GM12878 (cell line): ENCODE measurements at places on chromosomes 6 and 20. TPM values are rescaled to one million over a fixed set of nuclear protein-coding genes. Genes with fewer than 3 reads are reported as not detected.

DNA sequence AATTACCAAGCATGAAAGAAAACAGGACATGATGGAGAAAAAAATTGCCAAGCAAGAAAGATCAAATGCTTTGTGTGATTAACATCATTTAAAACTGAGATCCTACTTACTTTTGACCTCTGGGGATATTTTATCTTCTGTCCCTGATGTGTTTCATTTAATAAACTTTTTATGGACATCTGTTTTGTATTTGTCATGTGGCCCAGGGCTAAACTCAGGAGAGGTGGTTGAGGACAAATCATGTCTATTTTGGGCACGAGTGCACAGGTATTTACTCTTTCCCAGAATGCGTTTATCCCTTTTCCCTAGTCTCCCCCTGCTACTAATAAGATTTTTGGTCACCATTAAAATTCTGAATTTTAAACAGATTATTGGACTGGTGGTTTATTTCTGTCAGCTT, 128.2 kb downstream of the NCOA3 start:
- no peaks in the 10 kb centered on the region for H3K4me1 ChIP-seq
- H3K4me3 ChIP-seq, result no peak overlapping the region
- H3K27ac ChIP-seq, result no peak overlapping the region
- peaks cover 4% of the 10 kb centered on the region for H3K36me3 ChIP-seq

The TRIM31 gene
- 0.18 and 0.35 TPM in 2 replicates for total RNA-seq

- peaks cover 62% of the 10 kb centered on the region for H3K4me1 ChIP-seq
- H3K27me3 ChIP-seq, result no peaks in the 10 kb centered on the region
- H3K4me3 ChIP-seq, result peak overlapping the region; percentile 98
- H3K36me3 ChIP-seq, result peaks cover 13% of the 10 kb centered on the region
Observed at GRCh38 chr6:44261581-44261980, 3.8 kb downstream of the NFKBIE start.

DNA sequence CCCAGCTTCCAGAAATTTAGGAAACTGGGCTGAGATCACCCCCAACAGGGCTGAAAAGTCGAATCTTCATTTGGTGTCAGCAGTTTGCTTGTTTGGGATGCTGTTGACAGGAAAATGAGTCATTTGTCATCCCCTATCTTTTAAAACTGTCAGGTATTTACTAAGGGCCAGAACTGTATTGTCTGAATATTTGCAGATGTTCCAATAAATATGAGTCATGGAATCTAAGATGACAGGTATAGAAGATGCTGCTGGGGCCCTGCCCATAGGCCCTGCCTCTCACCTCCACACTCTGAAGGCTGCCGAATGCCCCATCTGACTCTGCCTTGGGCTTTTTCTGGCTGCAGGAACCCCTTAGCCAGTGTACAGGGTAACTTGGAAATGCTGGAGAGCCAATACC, 3.9 kb downstream of the ETV7 start:
- peaks cover 63% of the 10 kb centered on the region for H3K4me1 ChIP-seq
- no peak overlapping the region for H3K4me3 ChIP-seq
- peak overlapping the region; percentile 5; the same call in 1 of the 2 replicates for H3K27ac ChIP-seq
- peaks cover 4% of the 10 kb centered on the region for H3K27me3 ChIP-seq
- no peak for DNase-seq

- DNase-seq, result no peak
- H3K4me3 ChIP-seq, result no peak overlapping the region
- H3K36me3 ChIP-seq, result no peaks in the 10 kb centered on the region
- H3K27me3 ChIP-seq, result no peaks in the 10 kb centered on the region
- no peaks in the 10 kb centered on the region for H3K4me1 ChIP-seq
Observed at GRCh38 chr6:75154973-75155372, 50.9 kb downstream of the COL12A1 start.

- H3K4me3 ChIP-seq, result no peak overlapping the region
- H3K27me3 ChIP-seq, result peaks cover 3% of the 10 kb centered on the region; the same call in 1 of the 2 replicates
- H3K27ac ChIP-seq, result no peak overlapping the region
- H3K4me1 ChIP-seq, result no peaks in the 10 kb centered on the region
- H3K36me3 ChIP-seq, result no peaks in the 10 kb centered on the region
Observed at GRCh38 chr6:39933669-39934130, 562 bp downstream of the MOCS1 start.

GRCh38 chr20:25399037-25399430, 8.4 kb upstream of the ABHD12 start:
- H3K27me3 ChIP-seq, result no peaks in the 10 kb centered on the region
- H3K4me1 ChIP-seq, result peaks cover 6% of the 10 kb centered on the region; the same call in 1 of the 2 replicates
- H3K27ac ChIP-seq, result no peak overlapping the region
- no peak overlapping the region for H3K4me3 ChIP-seq

DNA sequence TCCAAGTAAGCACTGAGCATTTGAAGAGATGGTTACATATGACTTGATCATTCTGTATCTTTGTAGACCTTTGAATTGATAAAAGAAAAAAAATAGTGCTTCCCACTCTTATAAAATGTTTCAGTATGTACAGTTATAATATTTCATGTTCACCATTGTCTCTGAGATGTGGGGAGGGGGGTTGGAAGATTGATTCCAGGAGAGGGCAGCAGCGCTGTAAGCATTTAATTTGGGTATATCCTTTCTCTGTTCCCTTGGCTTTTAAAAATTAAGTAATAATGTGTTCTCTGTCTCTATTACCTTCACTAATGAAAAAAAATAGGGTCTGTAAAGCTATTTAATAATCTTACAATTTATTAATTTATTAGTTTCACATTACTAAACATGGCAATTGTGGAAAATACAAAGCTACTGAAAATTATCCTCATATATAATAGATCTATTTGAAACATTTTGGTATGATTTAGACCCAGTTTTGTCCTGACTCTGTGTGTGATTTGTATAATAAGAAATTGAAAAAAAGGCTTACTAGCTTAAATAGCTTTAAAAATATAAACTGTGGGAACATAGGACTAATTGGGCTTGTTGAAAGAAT, 341.2 kb downstream of the CDKAL1 start:
- no peak for DNase-seq
- no peak overlapping the region for H3K27ac ChIP-seq
- peaks cover 18% of the 10 kb centered on the region; the same call in 1 of the 2 replicates for H3K4me1 ChIP-seq
- H3K36me3 ChIP-seq, result no peaks in the 10 kb centered on the region
- no peaks in the 10 kb centered on the region for H3K27me3 ChIP-seq
- no peak overlapping the region for H3K4me3 ChIP-seq

DNA sequence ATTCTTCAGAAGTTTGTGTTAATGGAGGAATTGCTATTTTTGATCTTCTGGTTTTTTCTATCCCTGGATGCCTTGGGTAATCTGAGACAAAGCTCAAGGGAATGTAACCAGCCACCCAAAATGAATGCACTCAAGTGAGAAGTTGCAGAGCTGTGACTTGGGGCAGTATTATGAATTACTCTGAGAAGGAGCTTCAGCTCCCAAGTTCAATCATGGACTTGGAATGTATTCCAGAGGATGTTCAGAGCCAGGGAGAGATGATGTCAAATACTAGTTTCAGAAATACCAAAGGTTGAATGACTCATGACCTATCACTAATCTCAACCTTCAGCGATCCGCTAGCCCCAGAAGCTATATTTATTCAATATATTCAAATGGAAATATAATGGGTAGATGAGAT, 375.2 kb upstream of the PLCB4 start:
- no peak overlapping the region for H3K4me3 ChIP-seq
- H3K27me3 ChIP-seq, result no peaks in the 10 kb centered on the region
- no peak for DNase-seq
- no peak overlapping the region for H3K27ac ChIP-seq
- no peaks in the 10 kb centered on the region for H3K4me1 ChIP-seq

DNA sequence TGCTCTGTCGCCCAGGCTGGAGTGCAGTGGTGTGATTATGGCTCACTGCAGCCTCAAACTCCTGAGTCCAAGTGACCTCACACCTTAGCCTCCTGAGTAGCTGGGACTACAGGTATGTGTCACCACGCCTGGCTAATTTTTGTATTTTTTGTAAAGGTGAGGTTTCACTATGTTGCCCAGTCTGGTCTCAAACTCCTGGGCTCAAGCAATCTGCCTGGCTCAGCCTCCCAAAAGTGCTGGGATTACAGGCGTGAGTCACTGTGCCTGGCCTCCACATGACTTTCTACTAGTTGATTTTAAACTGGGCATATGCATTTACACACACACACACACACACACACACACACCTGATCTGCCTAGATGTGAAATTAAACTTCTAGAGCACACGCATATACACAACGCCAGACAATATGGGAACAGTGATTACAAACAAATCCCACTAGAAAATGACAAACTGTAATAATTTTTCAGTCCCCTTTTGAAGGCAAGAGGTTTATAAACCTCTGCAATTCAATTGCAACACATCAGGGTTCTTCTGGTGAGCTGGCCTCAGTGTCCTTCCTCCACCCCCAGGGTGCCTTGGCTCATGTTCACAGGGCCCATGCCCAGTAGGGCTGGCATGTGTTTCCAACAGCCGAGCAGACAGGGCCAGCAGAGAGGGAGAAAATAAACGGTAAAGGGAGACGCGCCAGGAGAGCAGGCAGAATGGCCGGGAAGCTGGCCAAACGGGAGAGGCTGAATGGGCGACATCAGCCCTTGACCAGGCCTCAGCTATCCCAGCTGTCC, 31.2 kb downstream of the PARD6B start:
- no peaks in the 10 kb centered on the region for H3K36me3 ChIP-seq
- H3K4me3 ChIP-seq, result no peak overlapping the region
- H3K4me1 ChIP-seq, result no peaks in the 10 kb centered on the region
- no peak overlapping the region for H3K27ac ChIP-seq
- H3K27me3 ChIP-seq, result no peaks in the 10 kb centered on the region
